ENCODE measurements at places on chromosomes 2 and 18. TPM values are rescaled to one million over a fixed set of nuclear protein-coding genes. Genes with fewer than 3 reads are reported as not detected.

DNA sequence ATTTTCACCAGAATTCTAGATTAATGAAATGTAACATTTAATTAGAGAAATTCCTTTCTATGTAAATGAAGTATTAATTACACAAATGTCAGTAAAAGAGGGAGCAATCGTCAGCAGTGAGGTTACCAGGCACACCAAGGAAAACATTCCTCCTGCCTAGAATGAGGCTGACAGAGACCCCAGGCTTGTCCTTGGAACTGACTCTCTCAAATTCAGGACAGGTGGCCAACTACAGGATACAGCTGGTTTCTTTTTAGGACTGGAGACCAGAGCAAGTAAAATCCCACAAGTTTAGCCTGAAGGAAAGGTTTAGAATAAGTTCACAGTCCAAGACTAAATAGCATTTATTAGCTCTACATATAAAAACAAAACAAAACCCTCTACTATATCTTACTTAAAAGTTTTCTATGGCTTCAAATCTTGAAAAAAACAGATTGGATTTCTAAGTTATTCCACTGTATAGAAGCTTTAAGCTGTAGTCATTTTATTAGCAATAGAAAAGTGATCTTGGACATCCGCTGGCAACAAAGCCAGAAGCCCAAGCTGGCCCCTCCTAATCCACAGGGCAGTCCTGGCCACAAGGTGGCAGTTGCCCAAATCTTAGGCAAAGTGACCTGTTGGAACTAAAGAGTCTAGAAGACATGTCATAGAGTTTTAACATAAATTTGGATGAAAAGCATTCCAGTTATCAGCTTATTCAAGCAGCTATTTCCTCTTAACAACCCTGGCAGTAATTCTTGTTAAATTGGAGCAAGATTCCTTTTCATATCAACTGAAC lies 81.0 kb downstream of the SP3 start:
- no peak for DNase-seq

DNA sequence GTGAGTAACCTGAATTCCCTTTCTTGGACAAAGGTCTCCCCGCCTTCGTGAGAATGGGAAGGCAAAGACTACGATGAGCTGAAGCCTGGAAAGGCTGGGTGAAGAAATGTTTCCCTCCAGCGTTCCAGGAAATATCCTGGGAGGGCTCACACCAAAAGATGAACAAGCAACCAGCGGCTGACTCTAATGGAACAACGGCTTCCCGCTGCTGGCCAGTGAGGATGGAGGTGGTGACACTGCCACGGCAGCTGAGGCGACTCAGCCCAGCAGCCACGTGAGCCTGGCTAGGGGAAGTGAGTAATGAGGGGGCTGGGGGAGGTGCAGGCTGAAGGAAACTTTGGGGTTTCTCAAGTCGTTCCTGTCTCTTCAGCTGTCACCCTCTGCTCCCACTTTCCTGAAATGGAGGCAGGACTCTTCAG lies 105.0 kb upstream of the SMAD7 start:
- no peak for DNase-seq

DNA sequence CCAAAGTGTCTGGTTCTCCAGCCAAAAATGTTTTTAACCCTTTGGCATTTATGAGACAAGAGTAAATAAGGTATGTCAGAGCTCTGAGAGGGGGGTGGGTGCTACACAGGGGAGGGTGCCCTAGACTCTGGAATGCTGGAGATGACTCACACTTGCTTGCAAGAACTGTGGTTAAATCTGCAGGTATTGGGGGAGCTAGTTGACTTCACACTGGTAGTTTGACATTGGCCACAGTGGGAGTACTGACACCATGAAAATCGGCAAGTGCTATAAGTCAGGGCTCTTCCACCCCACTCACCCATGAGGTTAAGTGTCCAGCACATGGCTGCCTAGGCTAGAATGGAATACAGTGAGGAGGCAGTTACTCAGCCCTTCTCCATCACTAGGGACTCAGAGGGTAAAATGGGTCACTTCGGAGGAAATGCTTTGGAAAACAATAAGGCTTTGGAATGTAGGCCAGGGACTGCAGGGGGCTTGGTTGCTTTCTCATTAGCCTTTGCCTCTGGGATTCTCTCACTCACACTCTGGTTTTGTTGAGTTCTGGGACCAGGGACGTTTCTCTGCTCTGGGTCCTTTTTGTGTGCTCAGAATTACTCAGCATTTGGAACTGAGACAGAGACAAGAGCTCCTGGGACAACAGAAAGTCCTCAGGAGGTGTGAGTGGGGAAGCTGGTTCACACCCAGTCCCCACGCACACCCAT lies 91.6 kb downstream of the ACKR3 start:
- DNase-seq: no peak

DNA sequence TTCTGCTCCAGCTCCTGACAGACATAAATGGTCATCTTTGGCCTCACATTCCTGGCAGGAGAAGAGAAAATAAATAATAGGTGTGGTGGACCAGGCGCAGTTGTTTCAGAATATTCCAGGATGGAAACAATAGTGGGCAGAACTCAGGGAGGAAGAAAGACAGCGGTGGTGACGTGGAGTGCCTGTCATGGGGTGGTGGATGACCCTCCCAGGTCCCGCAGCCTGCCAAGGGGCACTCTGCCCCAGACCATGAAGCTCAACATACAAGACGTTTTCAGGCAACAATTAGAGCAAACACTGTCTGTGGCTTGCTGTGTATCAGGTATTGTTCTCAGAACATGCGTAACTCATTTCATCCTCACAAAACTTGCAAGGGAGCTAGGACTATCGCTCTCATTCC lies 50.9 kb downstream of the TFCP2L1 start:
- no peak for DNase-seq

- no peak for DNase-seq
Measured at GRCh38 chr2:223598994-223599639, 3.0 kb downstream of the SCG2 start.

- DNase-seq: no peak
Measured at GRCh38 chr2:39431592-39432316, 5.3 kb downstream of the MAP4K3 start.

GRCh38 chr2:134207589-134208209 lies 46.2 kb upstream of the MGAT5 start:
- no peak for DNase-seq

DNA sequence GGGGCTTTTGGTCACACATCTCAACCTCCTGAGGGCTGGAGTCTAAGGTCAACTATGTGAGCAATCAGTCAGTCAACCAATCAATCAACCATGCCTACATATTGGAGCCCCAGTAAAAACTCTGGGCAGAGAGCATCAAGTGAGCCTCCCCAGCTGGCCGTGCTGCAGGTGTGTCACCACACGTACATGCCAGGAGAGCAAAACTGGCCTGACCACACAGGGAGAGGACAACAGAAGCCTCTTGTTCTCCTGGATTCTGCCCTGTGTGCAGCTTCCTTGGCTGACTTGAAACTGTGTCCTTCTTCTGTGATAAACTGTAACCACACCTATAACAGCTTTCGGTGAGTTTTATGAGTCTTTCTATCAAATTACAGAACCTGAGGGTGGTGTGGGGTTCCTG lies 25.9 kb downstream of the GPR35 start:
- no peak for DNase-seq

The DNER gene
- total RNA-seq: 0.09 TPM

The COX5B gene
- 253 TPM for total RNA-seq

DNA sequence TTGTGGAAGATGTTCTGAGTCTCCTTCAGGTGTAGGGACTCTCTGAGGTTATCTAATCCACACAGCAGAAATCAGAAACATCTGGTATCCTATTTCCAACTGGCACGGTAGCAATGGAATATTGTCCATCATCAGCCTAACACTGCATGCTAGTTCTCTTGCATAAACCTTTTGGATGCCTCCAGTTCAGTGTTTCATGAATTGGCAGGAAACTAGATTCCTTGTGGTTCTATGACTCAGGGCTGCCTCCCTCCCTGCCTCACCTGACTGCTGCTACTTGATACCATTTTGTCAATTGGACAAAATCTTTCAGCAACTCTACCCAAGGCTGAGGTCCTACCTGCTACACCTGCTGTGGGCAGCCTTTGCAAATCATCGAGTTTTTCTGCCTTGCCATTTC lies 130.9 kb downstream of the TPGS2 start:
- no peak for DNase-seq

The ZNF236 gene
- 10.4 TPM for total RNA-seq

DNA sequence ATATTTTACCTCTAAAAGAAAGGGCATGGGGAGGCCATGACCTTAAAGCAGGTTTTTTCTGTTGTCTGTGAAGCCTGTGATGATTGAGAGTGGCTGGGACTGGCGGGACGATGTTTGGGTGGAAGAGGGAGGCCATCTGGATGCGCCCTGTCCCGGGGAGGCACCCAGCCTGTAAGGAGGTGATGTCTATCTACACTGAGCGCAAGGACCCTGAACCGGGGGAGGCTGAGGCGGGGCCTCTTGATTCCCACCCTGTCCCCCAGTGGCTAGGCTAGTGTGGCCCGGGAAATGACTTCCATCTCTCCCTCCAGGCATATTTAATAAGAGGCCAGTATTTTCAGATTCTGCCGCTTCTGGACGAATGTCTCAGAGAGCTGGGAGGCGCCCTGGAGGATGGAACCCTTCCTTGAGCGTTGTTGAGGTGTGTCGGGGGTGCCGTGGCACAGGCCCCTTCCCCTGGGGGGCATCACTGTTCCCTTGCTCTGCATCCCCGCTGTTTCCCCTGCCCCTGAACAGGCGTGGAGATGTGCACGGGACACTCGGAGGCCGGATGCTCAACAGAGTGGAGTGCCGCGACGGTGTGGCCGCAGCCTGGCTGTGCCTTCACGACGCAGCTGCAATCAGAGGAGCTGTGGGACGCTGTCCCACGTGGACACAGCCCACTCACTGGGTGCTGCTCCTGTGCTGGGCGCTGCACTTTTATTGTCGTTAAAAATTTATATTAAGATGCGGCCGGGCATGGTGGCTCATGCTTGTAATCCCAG lies 185.4 kb downstream of the LDLRAD4 start:
- no peak for DNase-seq

The FTCDNL1 gene
- total RNA-seq: 0.94 TPM

The CDH7 gene
- 2.5 TPM for total RNA-seq

GRCh38 chr2:109500910-109501309 lies 112.9 kb downstream of the SEPTIN10 start:
- no peak for DNase-seq
